Renal cortex interstitium (tissue), 15 donors: ENCODE measurements at places on chromosomes 2 and 18. TPM values are rescaled to one million over a fixed set of nuclear protein-coding genes. Genes with fewer than 3 reads are reported as not detected.
A peak's percentile ranks its signal among the peaks of the same experiment; 100 is the strongest.

CENPA gene
- polyA plus RNA-seq: 12.1 TPM

CD302 gene
- 13.4 TPM for polyA plus RNA-seq

XIRP2 gene
- polyA plus RNA-seq: not detected

SLC4A3 gene
- 6.2 TPM for polyA plus RNA-seq

ITGA4 gene
- polyA plus RNA-seq: 33.1 TPM

CCBE1 gene
- 35.2 TPM for polyA plus RNA-seq

EVA1A gene
- 17.6 TPM for polyA plus RNA-seq

REG3G gene
- not detected for polyA plus RNA-seq

- no peak for DNase-seq
Observed at GRCh38 chr18:12106471-12106870, 12.8 kb downstream of the ANKRD62 start.

DNA sequence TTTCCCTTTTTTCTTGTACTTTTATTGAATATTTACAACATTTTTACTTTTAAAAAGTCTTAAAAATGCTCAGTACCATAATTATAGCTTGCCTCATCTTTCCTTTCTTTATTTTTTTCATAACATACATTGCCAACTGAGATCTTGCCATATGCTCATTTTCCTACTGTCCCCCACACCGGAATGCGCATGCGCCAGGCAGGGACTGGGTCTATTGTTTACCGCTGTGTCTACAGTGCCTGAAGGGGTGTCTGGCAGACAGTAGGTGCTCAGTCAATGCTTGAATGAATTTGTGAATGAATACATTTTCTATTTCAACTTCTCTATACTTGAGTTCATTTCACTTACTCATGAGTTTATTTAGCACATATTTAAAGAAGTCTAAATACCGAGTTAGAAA is 158.0 kb downstream of the CYP26B1 start:
- DNase-seq: no peak

- DNase-seq: peak; percentile 41
Observed at GRCh38 chr18:34794348-34794747, 84.2 kb downstream of the DTNA start.

- no peak for DNase-seq
Observed at GRCh38 chr2:149819356-149819957, 231.9 kb upstream of the MMADHC start.

GRCh38 chr2:25000036-25000435 is 28.3 kb upstream of the DNAJC27 start:
- DNase-seq: no peak

- no peak for DNase-seq
Observed at GRCh38 chr2:106566050-106566449, 78.9 kb downstream of the CD8B2 start.

- no peak for DNase-seq
Observed at GRCh38 chr18:7023581-7023980, 94.0 kb downstream of the LAMA1 start.

GRCh38 chr2:149021271-149021719 is 17.2 kb upstream of the LYPD6B start:
- no peak for DNase-seq

DNA sequence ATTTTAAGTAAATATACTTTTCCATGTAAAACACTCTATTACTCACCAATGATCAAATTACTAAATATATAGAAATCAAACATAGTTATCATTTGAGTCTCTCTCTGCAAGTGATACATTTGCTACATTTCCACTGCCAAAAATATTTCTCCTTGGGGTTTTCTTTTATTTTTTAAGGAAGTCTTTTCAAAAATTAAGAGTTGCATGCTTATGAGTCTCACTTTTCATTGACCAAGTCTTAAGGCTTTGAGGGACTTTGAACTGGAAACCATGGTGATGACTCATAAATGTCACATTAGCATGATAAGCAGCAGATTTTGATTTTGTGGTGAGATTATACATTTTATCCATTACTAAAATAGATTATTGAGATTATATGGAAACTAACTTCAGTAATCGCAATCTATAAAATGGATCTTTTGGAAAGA is 152.9 kb downstream of the FAM124B start:
- no peak for DNase-seq

DNA sequence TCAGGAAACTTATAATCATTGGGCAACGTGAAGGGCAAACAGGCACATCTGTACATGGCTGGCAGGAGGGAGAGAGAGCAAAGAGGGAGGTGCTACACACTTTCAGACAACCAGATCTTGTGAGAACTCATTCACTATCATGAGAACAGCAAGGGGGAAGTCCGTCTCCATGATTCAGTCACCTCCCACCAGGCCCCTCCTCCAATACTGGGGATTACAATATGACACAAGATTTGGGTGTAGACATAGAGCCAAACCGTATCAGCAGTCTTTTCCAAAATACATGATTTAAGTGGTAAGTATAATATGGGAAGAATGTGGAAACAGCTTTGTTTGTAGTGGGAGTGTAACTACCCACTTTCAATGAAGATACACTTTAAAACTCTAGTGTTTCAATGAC is 65.0 kb downstream of the EPB41L5 start:
- DNase-seq: no peak

- DNase-seq: no peak
Observed at GRCh38 chr2:4873364-4873763, 818.8 kb upstream of the SOX11 start.

- no peak for DNase-seq
Observed at GRCh38 chr2:238382381-238382781, 44.3 kb upstream of the ASB1 start.

DNA sequence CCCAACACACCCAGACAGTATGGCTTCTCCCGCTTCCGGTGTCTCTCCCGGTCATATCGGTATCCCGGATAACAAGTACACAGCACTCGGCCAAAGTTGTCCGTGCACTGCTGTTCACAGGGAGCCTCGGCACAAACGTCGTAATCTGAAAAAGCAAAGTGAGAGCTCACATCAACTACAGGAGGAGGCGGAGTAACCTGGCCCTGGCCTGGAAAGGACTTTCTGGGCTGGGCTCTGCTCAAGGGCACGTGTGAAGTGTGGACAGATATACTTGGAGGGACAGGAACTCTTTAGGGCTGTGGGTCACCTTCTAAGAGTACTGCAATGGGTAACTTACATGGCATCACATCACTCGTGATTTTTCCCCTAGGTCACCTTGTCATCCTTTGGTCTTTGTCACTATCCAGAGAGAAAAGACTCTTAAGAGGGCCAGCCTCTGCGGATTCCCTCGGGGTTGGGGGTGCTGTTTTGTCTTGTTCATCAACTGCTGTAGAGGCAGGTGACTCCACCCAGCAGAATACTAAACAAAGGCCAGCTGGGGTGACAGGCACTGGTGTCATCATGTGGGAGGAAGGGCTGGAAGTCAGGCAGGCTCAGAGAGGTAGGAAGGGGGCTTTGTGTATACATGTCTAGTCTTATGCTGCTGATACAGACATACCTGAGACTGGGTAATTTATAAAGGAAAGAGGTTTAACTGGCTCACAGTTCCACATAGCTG is 110.6 kb upstream of the LMAN1 start:
- no peak for DNase-seq
